Stimulated activated naive CD8-positive, alpha-beta T cell treated with anti-CD3 and anti-CD28 coated beads, Interleukin-15, amount 100 ng/mL, for 72 hours (primary cell): ENCODE measurements at places on chromosomes 5 and 9.

- no peak for DNase-seq
These were observed 82.3 kb downstream of the SECISBP2 start for GRCh38 chr9:89400403-89401116.

DNA sequence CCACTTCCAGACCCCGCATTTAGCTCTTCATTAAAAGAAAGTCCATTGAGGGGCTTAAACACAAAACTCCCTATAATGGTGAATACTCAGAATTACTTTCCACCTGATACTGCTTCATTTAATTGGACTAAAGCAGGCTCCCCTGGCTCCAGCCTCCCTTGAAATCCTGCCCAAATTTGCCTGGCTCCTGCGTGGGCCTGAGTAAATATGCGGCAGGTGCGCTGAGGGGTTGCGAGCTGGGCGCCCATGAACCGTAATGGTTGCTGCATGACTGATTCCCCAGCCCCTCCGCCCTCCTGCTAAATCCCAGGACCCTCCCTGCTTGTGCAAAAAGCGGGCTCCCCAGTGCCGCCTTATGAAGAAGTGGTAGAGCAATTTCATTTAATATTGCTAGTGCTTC lies 639.7 kb downstream of the BNC2 start:
- no peak for DNase-seq

DNA sequence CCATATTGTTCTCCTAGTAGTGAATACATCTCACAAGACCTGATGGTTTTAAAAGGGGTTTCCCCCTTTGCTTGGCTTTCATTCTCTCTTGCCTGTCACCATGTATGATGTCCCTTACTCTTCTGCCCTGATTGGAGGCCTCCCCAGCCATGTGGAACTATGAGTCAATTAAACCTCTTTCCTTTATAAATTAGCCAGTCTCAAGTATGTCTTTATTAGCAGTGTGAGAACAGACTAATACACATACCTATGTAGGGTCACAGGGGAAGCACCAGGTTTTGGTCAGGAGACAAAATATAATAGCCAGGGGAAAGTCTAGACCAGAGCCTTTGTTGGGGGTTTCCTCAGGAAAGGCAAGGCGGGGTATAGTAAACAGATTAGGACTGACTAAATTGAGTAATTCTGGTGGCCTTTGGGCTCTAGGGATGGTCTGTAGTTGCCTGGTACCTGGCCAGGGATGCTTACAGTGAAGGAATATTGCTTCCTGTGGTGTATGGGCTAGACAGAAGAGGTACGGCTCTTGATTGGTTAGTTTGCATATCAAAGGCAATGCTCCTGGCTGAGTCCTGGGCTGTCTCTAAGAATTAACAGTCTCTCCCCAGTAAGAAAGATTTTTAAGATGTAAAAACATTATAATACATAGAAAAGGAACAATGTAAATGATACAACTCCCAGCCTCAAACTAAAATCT lies 254.5 kb downstream of the ELAVL2 start:
- no peak for DNase-seq

DNA sequence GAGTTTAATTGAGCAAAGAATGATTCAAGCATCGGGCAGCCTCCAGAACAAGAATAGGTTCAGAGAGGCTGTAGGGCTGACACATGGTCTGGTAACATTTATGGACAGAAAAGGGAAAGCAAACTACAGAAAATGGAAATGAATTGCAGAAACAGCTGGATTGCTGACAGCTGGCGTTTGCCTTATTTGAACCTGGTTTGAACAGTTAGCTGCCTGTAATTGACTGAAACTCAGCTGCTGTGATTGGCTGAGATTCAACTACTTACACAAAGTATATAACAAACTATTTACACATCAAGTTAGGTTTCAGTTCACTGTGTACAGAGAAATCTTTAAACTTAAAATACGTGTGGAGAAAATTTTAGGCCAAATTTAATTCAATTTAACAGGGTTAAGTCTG lies 441.7 kb downstream of the PRELID2 start:
- no peak for DNase-seq

DNA sequence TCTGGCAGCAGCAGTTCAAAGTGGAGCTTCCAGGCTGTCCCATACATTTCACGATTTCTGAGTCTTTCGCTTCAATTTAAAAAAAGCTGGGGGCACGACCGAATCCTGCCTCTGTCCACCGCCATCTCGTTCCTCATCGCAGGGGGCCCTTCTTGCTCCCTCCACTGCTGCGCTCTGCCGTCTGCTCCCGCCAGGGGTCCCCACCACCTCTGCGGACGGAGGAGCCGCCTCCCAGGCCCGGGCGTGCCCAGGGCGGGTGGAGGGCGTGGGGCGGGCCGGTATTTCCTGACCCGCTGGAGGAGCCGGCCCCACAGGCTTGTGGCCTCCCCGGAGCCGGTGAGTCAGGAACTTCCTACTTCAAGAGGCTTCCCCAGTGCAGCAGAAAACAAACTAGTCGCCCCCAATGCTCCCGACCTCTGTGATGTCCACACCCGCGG lies 50.4 kb downstream of the USP20 start:
- peak; percentile 96 for DNase-seq
